ENCODE measurements at places on chromosomes 3 and 15.
A peak's percentile ranks its signal among the peaks of the same experiment; 100 is the strongest.

GRCh38 chr3:40843851-40844548 is 319.2 kb downstream of the ZNF621 start:
- DNase-seq, result no peak

DNA sequence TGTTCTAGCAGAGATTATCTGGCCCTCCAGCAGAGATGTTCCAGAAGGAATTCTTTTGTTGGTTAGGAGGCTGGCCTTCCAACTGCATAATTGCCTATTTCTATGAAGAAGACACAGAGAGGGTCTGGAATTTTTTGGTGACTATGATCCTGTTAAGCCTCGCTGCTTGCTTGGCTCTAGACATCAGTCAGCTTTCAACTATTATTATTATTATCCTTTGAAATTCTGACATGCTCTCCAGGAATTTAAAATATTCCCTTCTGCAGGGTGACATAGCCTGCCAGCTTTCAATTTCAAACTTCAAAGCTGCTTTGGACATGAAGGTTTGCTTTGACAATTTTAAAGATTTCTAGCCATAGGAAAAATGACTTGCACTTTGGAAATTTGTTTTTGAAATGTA is 26.3 kb upstream of the ZNF148 start:
- DNase-seq, result no peak

- no peak for DNase-seq
Observed at GRCh38 chr3:138331143-138331894, 1.7 kb upstream of the NME9 start.

DNA sequence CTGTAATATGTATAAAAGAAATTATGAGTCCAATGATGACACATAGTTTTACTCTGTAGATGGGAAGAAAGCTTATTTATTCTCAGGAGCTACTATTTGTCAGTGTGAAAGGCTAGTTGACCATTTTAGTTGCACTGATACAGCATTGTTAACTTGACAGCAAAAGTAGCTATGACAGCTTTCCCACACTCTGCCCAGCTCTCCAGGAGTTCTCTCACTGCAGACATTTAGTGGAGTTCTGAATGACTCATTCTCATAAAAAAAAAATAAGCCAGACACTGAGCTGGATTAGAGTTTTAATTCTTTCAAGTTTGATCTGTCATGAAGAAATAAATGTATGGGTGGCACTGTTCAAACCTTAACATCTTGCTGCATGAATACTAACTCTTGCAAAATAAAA is 77.2 kb upstream of the CFAP20DC start:
- no peak for DNase-seq

DNA sequence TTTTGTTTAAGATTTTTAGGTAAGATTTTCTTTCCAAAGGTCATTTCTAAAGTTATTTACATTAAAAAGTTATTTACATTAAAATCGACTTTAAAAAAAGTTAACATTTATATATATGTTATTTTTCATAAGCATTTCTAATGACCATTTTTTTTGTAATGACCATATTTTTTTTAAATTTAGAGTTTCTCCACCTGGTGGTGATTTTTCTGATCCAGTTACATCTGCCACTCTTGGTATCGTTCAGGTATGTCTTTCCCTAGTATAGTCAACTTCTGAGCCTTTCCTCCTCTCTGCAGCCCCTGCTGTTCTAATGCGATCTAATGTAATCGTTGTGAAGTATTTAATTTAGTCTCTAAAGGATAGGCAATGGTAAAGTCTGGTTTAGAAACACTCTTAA is 42.9 kb upstream of the GRAMD1C start:
- DNase-seq, result no peak

DNA sequence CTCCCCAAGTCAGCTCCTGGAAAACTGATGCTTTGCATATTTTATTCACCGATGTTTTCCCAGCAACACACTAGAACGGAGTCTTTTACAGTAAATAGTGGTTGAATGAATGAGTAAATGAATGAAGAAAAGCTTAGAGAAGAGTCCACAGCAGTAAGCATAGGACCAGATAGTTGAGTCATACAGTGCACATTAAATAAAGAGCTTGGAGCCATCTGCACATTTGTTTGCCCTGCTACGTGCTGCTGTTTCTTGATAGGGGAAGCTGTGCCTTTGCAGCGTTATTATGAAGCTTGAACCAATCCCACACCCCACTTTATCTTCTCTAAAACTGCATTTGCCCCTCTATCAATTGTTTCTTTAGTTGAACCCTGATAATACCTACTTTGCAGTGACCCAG is 1.2 kb downstream of the FAM98B start:
- no peak for DNase-seq

GRCh38 chr15:44471885-44472455 is 44.5 kb downstream of the CTDSPL2 start:
- DNase-seq, result no peak

- no peak for DNase-seq
Observed at GRCh38 chr3:43203022-43203421, 83.3 kb upstream of the SNRK start.

DNA sequence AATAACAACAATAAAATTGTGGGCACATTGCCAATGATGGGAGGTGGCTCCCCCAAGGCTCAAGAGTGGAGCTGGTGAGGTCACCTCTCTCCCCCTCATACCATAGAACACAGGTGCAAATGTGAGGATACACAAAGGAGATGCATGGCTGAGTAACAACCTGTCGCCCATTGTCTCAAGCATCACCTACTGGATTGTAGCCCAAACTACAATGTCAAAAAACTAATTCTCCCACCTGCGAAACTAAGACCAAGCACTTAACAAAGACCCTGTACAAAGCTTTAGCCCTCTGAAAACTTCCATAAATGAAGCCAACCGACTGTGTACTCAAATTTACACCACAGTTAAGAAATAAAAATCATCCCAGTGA is 50.4 kb upstream of the IGSF11 start:
- no peak for DNase-seq

DNA sequence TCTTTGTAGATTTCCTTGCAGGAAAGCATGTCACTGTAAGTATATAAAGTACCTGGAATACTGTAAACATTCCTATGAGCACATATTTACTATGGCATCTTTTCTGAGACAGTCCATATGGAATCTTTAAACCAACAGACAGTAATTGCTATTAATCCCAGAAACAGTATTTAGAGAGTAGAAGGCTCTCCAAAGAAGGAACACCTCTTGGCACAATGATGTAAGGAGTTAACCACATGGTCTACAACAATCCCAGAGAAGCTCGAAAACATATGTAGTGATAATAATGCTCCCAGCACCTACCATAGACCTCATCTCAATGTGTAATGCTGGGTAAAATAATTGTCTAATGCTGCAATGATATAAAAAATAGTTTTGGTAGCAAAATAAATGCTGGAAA is 95.8 kb upstream of the IL12A start:
- no peak for DNase-seq

- no peak for DNase-seq
Observed at GRCh38 chr15:66704803-66705153, 2.7 kb downstream of the SMAD6 start.

- DNase-seq, result no peak
Observed at GRCh38 chr3:51535146-51536019, 3.1 kb upstream of the RAD54L2 start.

GRCh38 chr15:35078221-35078915 is 6.7 kb downstream of the NANOGP8 start:
- DNase-seq, result peak; percentile 26

DNA sequence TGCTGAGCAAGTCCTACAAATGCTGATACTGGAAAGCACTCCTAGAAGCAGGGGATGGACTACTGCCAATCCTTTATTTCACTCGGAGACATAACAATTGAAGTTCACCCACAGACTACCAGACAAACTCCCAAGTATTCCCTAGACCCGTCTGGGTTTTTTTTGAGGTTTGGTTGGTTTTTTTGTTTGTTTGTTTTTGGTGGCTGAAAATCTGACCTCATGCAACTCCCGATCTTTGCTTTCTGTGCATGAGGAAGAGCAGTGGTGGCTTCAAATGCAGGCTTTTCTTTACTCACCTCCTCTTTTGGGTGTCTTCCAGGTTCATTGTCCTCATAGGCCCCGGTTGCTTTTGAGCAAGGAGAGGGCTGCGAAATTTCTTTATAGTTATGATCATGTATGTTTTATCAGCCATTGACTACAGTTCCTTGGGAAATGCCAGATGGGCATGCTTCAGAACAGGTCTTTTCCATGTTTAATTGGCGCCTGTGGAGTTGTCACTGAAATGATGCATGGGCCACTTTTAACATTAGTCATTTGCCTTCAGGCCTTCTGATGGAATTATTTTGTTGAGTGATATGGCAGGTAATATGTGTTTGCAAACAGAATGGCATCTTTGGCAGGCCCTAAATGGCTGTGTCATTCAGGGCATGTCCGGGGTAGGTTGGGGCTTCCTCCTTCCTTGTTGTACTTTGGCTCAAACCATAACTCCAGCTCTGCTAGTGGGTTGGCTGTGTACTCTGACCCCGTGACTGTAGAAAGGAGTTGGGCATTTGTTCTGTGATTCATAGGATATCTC is 81.3 kb upstream of the ZBED2 start:
- no peak for DNase-seq

DNA sequence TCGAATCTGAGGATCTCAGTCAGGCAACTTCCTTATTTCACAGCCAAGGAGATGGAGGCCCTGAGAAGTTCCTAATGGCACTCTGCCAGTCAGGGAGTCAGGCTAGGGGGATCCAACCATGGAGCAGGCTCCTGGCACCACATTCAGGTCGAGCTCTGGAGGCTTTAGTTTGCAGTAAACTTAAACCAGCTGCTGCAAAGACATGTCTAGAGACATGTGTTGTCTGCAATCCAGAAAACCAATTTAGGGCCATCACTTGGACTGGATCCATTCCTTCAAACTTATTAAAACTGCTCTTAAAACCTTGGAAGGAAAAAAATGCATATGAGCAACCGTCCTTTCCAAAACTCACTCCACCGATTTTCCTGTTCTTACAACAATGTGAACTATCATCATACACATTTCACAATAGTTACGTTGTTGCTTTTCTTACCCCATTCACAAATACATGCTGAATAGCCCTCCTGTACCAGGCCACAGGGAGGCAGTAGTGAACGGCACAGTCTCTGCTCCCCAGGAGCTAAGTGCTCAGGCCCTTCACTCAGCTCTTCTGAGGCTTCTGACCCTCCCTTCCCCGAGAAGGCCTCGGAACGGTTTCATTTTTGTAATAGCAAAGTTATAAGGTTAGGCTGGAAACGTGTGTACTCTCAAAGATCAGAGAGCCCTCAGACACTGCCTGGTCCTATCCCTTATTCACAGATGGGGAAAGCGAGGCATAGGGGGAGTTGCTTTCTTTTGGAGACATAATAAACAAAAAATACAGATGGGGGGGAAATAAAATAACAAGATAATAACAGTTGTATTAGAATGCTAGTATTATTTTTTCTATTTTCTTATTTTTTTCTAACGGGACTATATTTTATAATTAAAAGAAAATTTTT is 20.1 kb downstream of the RFT1 start:
- peak; percentile 70 for DNase-seq

DNA sequence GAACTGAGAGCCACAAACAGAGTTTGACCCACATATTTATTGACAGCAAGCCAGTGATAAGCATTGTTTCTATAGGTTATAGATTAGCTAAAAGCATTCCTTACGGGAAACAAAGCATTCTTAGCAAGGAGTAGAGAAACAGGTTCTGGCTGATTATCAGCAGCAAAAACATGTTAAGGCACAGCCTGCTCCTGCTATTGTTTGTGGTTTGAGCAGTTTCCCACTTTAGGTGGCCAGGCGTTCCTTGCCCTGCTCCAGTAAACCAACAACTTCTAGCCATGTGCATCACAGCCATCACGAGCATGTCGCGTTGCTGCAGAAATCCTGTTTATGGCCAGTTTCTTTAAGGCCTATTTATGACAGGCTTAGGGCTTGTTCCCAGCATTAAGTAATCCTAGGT is 44.7 kb upstream of the C2CD4B start:
- DNase-seq, result no peak

DNA sequence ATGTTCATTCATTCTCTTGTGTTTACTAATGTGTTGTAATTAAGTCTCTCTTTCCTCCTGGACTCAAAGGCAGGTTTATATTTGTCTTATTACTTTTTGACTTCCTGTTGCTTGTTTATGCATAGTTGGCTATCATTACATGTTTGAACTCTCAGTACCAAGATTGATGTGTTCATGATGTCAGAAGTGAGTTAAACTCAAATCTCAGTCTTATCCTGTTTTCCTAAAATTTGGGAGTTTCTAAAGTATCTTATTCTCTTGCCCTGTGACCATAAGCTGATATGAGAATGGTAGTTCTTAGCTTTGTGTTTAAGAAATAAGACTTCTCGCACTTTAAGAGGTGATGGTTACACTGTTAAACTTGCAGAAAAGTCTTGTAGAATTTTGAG is 5.2 kb downstream of the GLCE start:
- DNase-seq, result no peak

DNA sequence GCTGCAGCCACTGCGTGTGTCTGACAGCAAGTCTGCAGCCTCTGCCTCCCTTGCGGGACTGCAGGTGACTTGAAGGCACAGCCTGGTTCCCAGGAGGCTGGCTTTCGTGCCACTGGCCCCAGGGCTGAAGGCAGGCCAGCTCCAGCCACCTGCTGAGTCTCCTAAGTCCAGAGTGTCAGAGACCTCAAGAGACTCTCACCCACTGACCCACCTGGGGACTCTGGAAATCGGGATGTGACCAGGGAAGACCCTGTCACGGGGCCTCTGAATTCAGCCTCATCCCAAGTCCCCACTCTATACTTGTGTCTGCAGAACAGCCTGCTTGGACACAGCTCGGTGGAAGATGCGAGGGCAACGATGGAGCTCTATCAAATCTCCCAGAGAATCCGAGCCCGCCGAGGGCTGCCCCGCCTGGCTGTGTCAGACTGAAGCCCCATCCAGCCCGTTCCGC is 16.3 kb downstream of the ISG20 start:
- no peak for DNase-seq

DNA sequence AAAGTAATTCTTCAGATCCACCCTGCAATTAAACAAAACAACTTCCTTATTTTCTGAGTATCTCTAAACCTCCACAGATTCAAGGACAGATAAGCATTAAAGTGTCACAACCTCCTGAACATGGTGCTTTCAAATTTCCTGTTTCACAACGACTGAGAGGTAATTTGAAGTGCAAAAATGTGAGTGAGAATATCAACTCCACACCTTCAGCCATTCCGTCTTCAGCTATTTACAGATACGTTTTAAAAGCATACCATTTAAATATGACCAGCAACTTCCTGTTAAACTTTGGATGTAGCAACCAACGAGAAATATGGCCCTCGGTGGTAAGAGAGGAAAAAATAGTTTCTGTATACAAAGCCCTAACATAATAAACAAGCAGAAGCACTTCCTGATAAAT is 32.1 kb upstream of the PCSK6 start:
- no peak for DNase-seq

GRCh38 chr15:80643431-80643951 is 51.6 kb upstream of the ABHD17C start:
- DNase-seq, result no peak

DNA sequence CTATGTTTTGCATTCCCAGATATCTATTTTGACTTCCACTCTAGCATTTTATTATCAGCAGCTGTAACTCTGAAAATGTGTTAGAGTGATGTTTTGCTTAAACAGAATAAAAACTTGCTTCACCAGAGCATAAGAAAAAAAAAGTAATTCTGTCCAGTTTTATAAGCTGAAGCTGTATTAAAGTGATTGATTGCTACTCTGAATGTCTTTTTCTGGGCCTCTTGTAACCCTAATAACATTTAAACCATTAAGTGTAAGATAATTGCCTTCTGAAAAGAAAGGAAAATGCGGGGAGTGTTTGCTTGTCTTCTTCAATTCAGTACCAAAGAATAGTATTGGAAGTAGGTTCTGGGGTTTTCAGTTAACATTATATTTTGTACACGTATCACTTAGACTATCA is 57.9 kb upstream of the UBE2E1 start:
- DNase-seq, result no peak
